H9 (cell line): ENCODE measurements at places on chromosomes 5 and 9.

DNA sequence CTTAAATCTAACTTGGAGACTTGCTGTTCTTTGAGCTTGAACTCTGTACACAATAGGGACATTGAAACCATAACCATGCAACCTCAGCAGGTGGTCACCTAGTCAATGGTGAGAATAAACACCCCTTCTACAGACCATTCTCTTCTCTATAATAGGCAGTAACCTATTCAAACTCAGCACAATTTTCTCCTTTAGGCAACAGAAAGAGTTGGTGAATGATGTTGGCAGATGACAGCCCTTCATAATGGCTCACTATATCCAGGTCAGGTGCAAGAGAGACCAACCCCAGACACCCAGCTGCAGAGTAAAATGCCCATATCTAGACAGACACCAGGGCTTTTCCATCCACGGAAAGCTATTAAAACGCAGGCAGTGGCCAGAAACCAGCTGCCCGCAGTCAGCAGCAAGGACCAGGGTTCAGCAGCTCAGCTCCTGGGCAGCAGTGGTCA lies 106.7 kb downstream of the SERINC5 start:
- peaks cover 3% of the 10 kb centered on the region; the same call in 1 of the 2 replicates for H3K4me1 ChIP-seq
- H3K36me3 ChIP-seq, result peaks cover 70% of the 10 kb centered on the region
- H3K27ac ChIP-seq, result no peak overlapping the region

- no peaks in the 10 kb centered on the region; the same call in 1 of the 2 replicates for H3K4me1 ChIP-seq
- no peak within 1 kb of the TSS for H3K4me3 ChIP-seq
- DNase-seq, result no peak
- H3K27me3 ChIP-seq, result no peaks in the 10 kb centered on the region
- H3K27ac ChIP-seq, result no peak within 1 kb of the TSS
Observed at GRCh38 chr5:72507231-72507906, at the start of gene ZNF366. Gene ZNF366 (minus strand): TSS chr5:72507410. CDS start chr5:72461496, 45,914 bp downstream.

DNA sequence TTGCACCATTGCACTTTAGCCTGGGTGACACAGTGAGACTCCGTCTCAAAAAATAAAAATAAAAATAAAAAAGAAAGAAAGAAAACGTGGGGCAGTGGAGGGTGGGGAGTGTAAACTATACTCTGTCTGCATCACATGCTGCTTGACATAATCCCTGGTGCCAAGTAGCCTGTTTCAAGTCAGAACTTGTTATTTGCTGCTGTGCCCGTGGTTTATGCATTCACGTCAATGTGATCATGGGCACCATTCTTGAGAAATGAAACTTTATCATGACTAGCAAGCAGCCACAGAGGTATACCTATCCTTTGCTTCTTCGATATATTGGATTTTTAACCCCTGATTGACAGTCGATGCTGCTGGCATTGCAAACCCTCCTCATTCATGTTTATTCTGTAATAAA lies 4.1 kb upstream of the SMU1 start:
- no peak for DNase-seq
- H3K27ac ChIP-seq, result no peak overlapping the region
- peaks cover 2% of the 10 kb centered on the region for H3K36me3 ChIP-seq
- no peaks in the 10 kb centered on the region for H3K4me1 ChIP-seq

DNA sequence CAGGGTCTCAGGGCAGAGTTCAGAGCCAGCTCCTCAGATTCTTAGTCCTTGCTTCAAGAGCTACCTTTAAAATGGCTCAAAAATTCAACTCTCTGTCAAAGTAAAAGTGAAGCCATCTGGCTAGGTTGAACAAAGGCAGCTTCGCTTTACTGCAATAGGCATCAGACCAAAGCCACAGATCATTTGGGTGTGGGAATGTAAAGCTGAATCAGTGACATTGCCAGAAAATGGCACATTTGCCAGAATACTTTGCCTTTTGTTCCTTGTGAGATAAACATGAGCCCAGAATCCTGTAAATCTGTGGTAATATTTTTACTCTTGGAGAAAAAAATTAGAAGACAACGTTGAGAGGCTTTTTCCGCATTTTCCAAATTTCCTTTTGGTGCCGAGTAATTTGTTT lies 210.5 kb downstream of the PALM2AKAP2 start:
- H3K27ac ChIP-seq, result no peak overlapping the region
- H3K36me3 ChIP-seq, result peaks cover 10% of the 10 kb centered on the region
- DNase-seq, result no peak
